ENCODE measurements at places on chromosomes 1 and 21. TPM values are rescaled to one million over a fixed set of nuclear protein-coding genes. Genes with fewer than 3 reads are reported as not detected.

Gene ANGPTL1
- not detected for total RNA-seq

DNA sequence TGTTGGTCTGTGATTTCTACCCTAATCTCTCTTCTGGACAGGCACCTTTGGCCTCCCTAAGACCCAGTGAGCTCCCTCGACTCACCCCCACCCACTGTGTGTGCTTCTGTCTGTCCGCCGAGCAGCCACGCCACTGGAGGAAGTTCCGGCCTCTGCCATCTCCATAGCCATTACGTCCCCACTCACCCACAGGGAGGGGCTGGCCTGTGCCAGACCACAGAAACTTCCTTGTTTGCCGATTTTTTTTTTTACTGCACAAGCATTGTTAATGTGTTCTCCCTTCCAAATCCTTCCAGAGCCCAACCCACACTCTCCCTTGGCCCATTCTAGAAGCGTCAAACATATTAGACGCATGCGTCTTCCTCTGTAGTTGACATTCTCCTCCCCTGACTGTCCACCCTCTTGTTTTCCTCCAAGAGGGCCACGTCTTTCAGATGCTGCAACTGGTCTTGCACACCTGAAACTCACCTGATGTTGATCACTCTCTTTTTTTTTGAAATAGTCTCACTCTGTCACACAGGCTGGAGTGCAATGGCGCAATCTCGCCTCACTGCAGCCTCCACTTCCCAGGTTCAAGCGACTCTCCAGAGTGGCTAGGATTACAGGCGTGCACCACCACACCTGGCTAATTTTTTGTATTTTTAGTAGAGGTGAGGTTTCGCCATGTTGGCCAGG, 72.3 kb downstream of the EVA1C start:
- no peak overlapping the region for H3K27ac ChIP-seq
- DNase-seq, result no peak
- no peak overlapping the region for H3K4me3 ChIP-seq
- no peaks in the 10 kb centered on the region for H3K27me3 ChIP-seq
- peaks cover 9% of the 10 kb centered on the region for H3K4me1 ChIP-seq

DNA sequence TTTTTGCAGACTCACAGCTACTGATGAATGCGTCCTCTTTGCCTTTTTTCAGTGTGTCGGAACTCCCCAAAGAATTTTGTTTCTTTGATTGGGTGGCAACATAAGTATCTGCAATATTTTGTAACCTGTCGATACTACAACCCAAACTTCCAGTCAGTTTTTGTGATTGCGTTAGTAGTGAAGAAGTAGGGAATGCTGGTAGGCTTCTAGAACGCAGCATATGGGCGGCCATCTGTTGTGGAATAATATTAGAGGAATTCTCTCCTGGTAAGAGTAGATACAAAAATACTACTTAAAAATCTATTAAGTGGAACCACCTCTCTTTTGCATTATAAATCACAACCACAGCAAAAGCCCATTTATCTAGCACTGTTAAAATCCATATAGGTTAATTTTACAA, 107.4 kb downstream of the LYST start:
- no peak for DNase-seq
- H3K36me3 ChIP-seq, result no peaks in the 10 kb centered on the region
- no peaks in the 10 kb centered on the region for H3K27me3 ChIP-seq
- H3K27ac ChIP-seq, result no peak overlapping the region
- no peak overlapping the region for H3K4me3 ChIP-seq

DNA sequence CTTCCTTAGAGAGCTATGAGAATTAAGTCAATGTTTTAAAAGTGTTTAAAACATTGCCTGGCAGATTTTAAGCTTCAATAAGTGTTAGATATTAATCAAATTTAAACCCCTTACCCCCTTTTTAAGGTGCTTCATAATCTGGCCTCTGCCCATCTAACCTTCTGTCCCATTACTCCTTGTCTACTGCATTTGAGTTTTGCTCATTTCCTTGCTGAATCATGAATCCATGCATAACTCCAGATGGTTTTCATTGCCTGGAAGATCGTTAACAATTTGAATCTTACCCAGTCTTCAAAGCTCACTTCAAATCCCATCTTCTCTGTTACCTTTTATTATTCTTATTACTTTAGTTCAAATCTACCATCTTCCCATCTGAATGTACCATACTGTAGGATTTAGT, 4.6 kb downstream of the HJV start:
- H3K27me3 ChIP-seq, result peaks cover 45% of the 10 kb centered on the region
- DNase-seq, result no peak
- H3K4me3 ChIP-seq, result no peak overlapping the region
- no peak overlapping the region for H3K27ac ChIP-seq

GRCh38 chr1:41500378-41500777, 15.9 kb upstream of the EDN2 start:
- no peak overlapping the region for H3K27ac ChIP-seq
- no peak overlapping the region for H3K4me3 ChIP-seq
- DNase-seq, result no peak
- peaks cover 12% of the 10 kb centered on the region for H3K27me3 ChIP-seq
- H3K36me3 ChIP-seq, result no peaks in the 10 kb centered on the region
